ENCODE measurements at places on chromosomes 6 and 20.

DNA sequence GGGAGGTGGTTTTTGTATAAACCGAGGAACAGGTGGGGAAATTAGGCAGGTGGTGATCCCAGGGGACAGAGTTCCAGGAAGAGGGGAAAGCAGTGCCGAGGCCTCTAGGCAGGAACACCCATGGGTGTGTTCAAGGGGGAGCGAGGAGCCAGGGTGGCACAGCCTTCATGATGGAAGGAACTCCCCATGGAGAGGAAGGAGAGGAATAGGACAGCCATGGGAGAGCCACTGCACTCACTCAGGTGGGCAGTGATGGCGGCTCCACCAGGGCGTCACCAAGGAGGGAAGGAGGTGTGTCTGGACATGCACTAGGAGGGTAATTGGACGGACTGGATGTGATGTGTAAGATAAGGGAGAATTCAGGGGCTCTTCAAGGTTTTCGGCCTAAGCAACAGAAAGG is 98.2 kb downstream of the THBS2 start:
- DNase-seq = peak; percentile 85
- no peak overlapping the region for H3K4me3 ChIP-seq

DNA sequence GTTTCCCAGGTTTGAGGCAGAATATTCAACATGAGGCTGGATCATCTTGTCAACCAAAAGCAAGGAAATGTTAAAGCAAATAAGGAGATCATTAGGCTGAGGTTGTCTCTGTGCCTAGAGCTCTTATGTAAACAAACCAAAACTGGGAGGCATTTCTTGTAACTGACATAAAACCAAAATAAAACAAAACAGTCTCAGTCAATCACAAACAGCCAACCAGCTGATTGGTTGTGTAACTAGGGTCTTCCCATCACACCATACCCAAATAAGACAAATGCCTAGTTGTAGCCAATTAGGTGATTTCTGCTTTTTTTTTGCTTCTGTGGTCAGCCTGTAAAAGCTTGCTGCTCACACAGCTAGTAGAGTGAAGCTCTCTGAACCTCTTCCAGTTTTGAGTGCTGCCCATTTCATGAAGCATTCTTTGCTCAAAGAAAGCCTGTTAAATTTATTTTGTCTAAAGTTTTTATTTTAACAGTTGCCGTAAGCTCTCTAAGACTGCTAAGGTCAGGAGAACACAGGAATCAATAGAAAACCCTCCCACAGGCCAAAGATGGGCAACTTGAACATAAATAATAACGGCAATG is 8.9 kb upstream of the FITM2 start:
- no peak overlapping the region for H3K4me3 ChIP-seq
- no peak for DNase-seq
- no peaks in the 10 kb centered on the region for H3K36me3 ChIP-seq
- no peaks in the 10 kb centered on the region for H3K27me3 ChIP-seq
- no peaks in the 10 kb centered on the region for H3K4me1 ChIP-seq

- H3K4me3 ChIP-seq = no peak overlapping the region
- H3K4me1 ChIP-seq = no peaks in the 10 kb centered on the region
- H3K36me3 ChIP-seq = peaks cover 21% of the 10 kb centered on the region
- H3K27ac ChIP-seq = no peak overlapping the region
- no peak for DNase-seq
Observed at GRCh38 chr20:43605715-43606114, 15.0 kb downstream of the IFT52 start.

- no peaks in the 10 kb centered on the region for H3K27me3 ChIP-seq
- no peak for DNase-seq
- H3K36me3 ChIP-seq = no peaks in the 10 kb centered on the region
- H3K4me1 ChIP-seq = no peaks in the 10 kb centered on the region
Observed at GRCh38 chr6:40852779-40853373, 186.1 kb downstream of the UNC5CL start.

DNA sequence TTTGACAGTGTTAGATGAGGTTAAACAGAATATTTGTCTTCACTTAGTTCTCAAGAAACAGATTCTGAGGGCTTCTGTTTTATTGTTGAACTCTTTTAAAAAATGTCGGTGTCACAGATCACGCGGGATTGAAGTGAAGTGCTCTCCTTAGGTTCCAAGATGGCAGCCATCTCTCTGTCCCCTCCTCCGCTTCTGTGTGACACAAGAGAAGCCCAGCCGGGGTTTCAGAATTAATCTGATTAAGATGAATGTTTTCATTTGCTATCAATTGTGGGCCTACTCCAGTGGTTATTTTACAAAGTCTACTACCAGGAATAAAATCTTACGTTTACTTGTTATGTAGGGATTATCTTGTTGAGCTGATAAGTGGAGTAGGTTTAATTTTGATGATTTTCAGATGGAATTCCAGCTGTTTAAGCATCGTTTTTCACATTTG is 10.9 kb downstream of the HIVEP1 start:
- DNase-seq = no peak
- H3K27ac ChIP-seq = no peak overlapping the region
- no peaks in the 10 kb centered on the region for H3K36me3 ChIP-seq
- H3K4me3 ChIP-seq = no peak overlapping the region
- peaks cover 28% of the 10 kb centered on the region for H3K4me1 ChIP-seq

- no peaks in the 10 kb centered on the region for H3K27me3 ChIP-seq
- DNase-seq = no peak
- H3K36me3 ChIP-seq = no peaks in the 10 kb centered on the region
Observed at GRCh38 chr6:39037082-39037508, 11.5 kb upstream of the GLP1R start.

GRCh38 chr6:161365633-161366032 is 91.8 kb upstream of the AGPAT4 start:
- H3K27ac ChIP-seq = no peak overlapping the region
- no peaks in the 10 kb centered on the region for H3K4me1 ChIP-seq
- H3K4me3 ChIP-seq = no peak overlapping the region
- H3K27me3 ChIP-seq = no peaks in the 10 kb centered on the region
- H3K36me3 ChIP-seq = no peaks in the 10 kb centered on the region

DNA sequence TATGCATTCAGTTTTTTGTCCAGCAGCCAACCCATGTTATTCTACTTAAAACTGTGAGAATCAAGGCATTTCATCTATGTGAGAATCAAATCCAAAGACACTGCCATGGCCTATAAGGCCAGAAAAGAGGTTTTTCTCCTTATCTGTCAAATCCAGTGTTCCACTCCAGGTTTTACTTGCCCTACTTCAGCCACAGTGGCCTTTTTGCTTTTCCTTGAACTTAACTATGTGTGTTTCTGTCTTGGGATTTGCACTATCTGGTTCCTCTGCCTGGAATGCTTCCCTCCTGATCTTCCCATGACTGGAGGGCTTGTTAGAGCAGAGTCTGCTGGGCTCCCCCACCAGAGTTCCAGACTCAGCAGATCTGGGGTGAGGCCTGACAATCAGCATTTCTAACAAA is 113.1 kb upstream of the DOK5 start:
- no peak for DNase-seq
- H3K4me1 ChIP-seq = no peaks in the 10 kb centered on the region
- H3K27ac ChIP-seq = no peak overlapping the region
- no peaks in the 10 kb centered on the region for H3K27me3 ChIP-seq
- H3K36me3 ChIP-seq = no peaks in the 10 kb centered on the region
- H3K4me3 ChIP-seq = no peak overlapping the region

- H3K27me3 ChIP-seq = no peaks in the 10 kb centered on the region
- DNase-seq = no peak
- H3K27ac ChIP-seq = no peak overlapping the region
- H3K4me1 ChIP-seq = peaks cover 48% of the 10 kb centered on the region
- H3K4me3 ChIP-seq = no peak overlapping the region
- no peaks in the 10 kb centered on the region for H3K36me3 ChIP-seq
Observed at GRCh38 chr6:16766836-16767745, 5.8 kb upstream of the ATXN1 start.

DNA sequence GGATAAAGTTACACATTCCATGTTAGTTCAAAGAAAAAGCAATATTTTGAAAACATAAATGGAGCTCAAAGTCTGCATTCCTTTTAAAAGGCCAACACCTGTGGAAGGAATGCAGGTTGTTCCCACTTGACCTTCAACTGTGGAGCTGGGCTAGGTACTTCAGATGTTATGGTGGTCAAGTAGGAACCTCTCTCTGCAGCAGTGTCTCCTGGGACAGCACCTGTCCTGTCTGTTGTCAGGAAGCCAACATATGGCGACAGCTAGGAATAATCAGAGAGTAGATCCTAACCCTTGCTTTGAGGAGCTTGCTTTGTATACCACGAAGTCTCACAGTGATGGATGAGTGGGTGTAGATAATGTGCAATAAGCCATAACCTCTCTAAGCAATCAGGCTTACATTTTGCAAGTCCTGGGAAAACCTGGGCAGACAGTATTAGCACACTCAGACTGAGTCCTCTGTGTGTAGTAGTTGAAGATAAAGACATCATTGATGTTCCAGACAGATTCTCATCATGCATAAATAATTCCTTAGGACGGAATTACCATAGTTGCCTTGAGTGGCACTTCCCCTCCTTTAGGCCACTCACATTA is 347.5 kb downstream of the PRL start:
- peaks cover 8% of the 10 kb centered on the region for H3K4me1 ChIP-seq
- H3K27me3 ChIP-seq = no peaks in the 10 kb centered on the region
- H3K36me3 ChIP-seq = no peaks in the 10 kb centered on the region
- DNase-seq = no peak
- H3K4me3 ChIP-seq = no peak overlapping the region

DNA sequence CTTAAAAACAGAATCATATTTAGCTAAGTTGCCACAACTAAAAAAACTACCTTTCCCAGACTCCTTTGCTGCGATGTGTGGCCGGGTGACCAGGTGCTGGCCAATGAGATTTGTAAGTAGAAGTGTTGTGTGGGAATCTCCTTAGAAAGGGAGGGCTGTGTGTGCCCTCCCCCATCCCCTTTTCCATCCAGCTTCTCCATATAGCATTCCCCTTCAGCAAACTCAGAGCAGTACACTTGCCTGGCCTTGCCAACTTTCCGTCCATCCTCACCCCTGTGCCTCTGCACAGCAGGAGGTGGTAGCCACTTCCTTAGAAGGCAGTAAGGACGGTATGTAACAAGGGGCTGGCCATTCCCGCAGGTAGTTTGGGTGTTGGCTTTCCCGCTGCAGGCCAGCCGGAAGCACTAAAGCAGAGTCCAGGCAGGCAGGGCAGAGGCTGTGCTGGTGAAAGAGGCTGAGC is 22.3 kb upstream of the KCNK16 start:
- no peak overlapping the region for H3K4me3 ChIP-seq
- no peak for DNase-seq
- no peak overlapping the region for H3K27ac ChIP-seq
- H3K4me1 ChIP-seq = no peaks in the 10 kb centered on the region
- no peaks in the 10 kb centered on the region for H3K27me3 ChIP-seq
